Spinal cord (tissue), 10 donors: ENCODE measurements at places on chromosomes 16 and 17. TPM values are rescaled to one million over a fixed set of nuclear protein-coding genes. Genes with fewer than 3 reads are reported as not detected.
A peak's percentile ranks its signal among the peaks of the same experiment; 100 is the strongest.

- peak overlapping the region; percentile 42 for H3K27ac ChIP-seq
- DNase-seq: no peak
- no peak overlapping the region for H3K4me3 ChIP-seq
- H3K27me3 ChIP-seq: no peaks in the 10 kb centered on the region
Measured at GRCh38 chr17:77454242-77455095, 313.7 kb downstream of the SEC14L1 start.

DNA sequence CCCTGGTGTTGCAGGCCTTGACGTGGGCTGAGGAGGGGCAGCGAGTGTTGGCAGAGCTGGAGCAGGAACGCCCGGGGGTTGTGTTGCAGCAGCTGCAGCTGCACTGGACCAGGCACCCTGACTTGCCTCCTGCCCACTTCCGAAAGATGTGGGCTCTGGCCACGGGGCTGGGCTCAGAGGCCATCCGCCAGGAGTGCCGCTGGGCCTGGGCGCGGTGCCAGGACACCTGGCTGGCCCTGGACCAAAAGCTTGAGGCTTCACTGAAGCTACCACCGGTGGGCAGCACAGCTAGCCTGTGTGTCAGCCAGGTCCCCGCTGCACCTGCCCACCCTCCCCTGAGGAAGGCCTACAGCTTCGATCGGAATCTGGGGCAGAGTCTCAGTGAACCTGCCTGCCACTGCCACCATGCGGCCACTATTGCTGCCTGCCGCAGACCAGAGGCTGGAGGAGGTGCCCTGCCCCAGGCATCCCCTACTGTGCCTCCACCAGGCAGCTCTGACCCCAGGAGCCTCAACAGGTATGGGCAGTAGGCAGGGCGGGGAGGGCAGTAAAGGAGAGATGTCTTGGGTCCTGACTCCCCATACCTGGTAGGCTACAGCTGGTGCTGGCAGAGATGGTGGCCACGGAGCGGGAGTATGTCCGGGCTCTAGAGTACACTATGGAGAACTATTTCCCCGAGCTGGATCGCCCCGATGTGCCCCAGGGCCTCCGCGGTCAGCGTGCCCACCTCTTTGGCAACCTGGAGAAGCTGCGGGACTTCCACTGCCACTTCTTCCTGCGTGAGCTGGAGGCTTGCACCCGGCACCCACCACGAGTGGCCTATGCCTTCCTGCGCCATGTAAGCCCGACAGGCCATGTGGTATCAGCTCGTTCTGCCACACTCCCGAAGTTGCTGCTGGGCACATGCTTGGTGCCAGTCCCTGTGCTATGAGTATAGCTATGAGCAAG, 5.6 kb downstream of the PLEKHG4 start:
- DNase-seq: no peak
- peaks cover 29% of the 10 kb centered on the region for H3K36me3 ChIP-seq
- no peaks in the 10 kb centered on the region for H3K27me3 ChIP-seq
- no peak overlapping the region for H3K4me3 ChIP-seq

DNA sequence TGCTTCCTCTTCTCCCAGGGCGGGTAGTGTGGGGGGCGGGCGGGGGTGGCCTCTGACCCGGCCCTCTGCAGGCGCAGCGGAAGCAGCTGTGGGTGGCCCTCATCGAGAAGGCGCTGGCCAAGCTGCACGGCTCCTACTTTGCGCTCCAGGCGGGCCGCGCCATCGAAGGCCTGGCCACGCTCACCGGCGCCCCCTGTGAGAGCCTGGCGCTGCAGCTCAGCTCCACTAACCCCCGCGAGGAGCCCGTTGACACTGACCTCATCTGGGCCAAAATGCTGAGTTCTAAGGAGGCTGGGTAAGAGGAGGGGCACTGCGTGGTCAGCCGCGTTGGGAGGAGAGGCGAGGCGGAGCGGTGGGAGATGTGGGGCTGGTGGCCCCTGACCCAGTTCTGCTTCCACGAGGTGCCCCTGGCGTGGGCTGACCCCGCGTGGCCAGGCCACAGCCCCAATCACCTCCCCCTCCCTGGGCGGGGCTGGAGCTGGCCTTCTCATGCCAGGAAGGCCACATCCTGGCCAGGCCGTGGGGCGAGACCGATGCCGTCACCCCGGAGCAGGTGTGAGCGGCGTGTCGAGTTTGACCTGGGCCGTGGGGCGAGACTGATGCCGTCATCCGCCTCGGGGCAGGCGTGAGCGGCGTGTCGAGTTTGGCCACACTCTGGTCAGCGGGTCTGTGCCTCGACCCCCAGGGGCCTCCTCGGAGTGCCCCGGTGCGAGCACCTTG, 10.5 kb upstream of the PRR35 start:
- DNase-seq: no peak
- peaks cover 10% of the 10 kb centered on the region for H3K4me1 ChIP-seq
- H3K27me3 ChIP-seq: no peaks in the 10 kb centered on the region
- no peak overlapping the region for H3K4me3 ChIP-seq

- H3K27me3 ChIP-seq: no peaks in the 10 kb centered on the region
- peaks cover 15% of the 10 kb centered on the region for H3K36me3 ChIP-seq
- peaks cover 29% of the 10 kb centered on the region for H3K4me1 ChIP-seq
- H3K4me3 ChIP-seq: peak overlapping the region; percentile 44
Measured at GRCh38 chr17:82648742-82649331, 593 bp upstream of the WDR45B start.

- no peaks in the 10 kb centered on the region for H3K27me3 ChIP-seq
- H3K4me3 ChIP-seq: no peak overlapping the region
- peaks cover 9% of the 10 kb centered on the region for H3K4me1 ChIP-seq
- DNase-seq: no peak
- H3K27ac ChIP-seq: no peak overlapping the region
- H3K36me3 ChIP-seq: peaks cover 5% of the 10 kb centered on the region
Measured at GRCh38 chr16:11010575-11011221, 66.3 kb downstream of the CLEC16A start.

DNA sequence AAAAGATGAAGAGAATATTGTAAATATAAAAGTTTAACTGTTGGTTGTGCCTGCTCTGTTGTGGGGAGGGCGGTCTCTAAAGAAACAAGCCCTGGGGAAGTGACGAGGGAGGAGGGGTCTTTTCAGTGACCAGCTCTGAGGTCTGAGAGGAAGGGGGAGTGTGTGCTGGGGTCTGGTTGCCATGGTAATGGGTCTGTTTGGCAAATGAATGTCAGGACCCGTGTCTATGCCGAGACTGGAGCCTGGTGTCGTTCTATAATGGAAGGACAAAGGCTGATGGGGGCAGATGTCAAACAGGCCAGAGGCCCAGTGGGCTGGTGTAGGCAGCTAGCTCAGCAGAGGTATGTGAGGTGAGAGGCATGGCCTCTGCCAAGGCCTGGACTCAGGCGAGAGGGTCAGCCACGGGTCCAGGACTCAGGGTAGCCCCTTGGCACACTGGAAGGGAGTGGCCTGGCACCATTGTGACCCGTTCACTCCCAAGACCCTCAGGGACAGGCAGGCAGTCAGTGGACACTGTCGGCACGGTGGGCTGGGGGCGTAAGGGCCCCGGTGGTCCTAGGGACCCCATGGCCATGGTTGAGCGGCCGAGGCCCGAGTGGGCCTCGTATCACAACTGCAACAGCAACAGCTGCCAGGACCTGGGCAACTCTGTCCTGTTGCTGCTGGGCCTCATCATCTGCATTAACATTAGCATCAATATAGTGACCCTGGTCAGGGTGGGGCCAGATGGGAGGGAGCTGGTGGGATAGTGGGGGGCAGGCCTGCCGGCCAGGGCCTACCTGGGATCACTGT, at the start of gene SPEM1:
Gene SPEM1 (plus strand): TSS at position 506 of the 792 bp plus-strand sequence. CDS start 61 bp downstream, at position 567.
- H3K27me3 ChIP-seq: no peaks in the 10 kb centered on the region
- no peak within 1 kb of the TSS for H3K27ac ChIP-seq
- DNase-seq: peak; percentile 59
- peaks cover 64% of the 10 kb centered on the region for H3K36me3 ChIP-seq

- H3K36me3 ChIP-seq: peaks cover 3% of the 10 kb centered on the region
- no peak for DNase-seq
- peaks cover 11% of the 10 kb centered on the region for H3K4me1 ChIP-seq
- no peak overlapping the region for H3K27ac ChIP-seq
Measured at GRCh38 chr17:28528327-28529012, 22.3 kb downstream of the FOXN1 start.

GRCh38 chr17:74569020-74570003, 2.0 kb upstream of the CD300H start:
- H3K27me3 ChIP-seq: no peaks in the 10 kb centered on the region
- H3K4me1 ChIP-seq: no peaks in the 10 kb centered on the region
- no peak overlapping the region for H3K27ac ChIP-seq
- no peaks in the 10 kb centered on the region for H3K36me3 ChIP-seq

GRCh38 chr16:48507391-48507790, 102.6 kb downstream of the N4BP1 start:
- no peak overlapping the region for H3K27ac ChIP-seq
- no peak for DNase-seq
- peaks cover 7% of the 10 kb centered on the region for H3K4me1 ChIP-seq
- no peaks in the 10 kb centered on the region for H3K27me3 ChIP-seq
- H3K36me3 ChIP-seq: no peaks in the 10 kb centered on the region
- H3K4me3 ChIP-seq: no peak overlapping the region

DNA sequence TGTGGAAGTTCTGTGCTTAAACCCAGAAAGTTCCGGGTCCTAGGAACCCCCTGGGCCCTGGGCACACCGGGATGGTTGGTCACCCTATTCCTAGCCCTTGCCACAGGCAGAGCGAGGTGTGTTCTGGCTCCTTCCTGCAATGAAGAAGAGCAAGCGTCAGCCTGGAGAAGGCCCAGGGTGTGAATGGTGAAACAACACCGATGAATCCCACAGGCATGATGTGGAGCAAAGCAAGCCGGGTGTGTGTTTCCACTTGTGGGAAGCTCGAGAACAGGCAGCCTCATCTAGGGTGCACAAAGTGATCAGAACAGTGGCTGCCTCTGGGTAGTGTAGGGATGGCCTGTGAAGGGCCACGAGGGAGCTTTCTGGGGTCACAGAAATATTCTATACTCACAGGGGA, 13.8 kb downstream of the KCNG4 start:
- H3K4me1 ChIP-seq: peaks cover 17% of the 10 kb centered on the region
- H3K27me3 ChIP-seq: peaks cover 2% of the 10 kb centered on the region
- DNase-seq: no peak
- no peak overlapping the region for H3K27ac ChIP-seq
- H3K36me3 ChIP-seq: no peaks in the 10 kb centered on the region

DNA sequence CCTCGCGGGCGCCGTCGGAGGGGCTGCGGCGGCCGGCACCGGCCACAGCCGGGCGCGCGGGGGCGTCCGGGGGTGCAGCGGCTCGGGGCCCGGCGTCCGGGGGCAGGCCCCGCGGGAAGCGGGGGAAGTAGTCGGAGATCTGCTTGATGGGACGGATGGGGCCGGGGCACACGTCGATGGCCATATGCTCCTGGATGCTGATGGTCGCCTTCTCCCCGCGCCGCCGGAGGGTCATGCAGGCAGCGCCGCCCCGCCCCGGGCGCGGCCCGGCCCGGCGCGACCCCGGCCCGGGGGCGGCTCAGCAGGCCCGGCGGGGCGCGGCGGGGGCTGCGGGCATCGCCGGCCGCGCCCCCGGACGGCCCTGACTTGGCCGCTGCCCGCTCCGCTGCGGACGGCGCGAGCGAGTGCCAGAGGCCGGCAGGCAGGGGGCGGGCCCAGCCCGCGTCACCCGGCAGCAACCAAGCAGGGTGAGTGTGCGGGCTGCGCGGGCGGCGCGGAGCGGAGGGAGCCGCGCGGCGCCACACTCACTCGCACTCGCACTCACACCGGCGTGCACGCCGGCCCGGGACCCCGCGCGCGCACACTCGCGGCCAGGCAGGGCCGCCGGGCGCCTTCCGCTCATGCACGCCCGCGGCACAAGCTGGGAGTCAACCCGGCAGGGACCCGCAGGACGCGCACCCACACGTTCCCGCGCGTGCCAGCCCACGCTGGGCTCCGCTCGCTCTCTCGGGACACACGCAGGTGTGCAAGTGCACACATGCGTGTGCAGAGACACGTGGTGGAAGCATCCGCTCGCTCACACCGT, at the start of gene DOC2B:
Gene DOC2B (minus strand): TSS at position 406 of the 805 bp plus-strand sequence. CDS start 171 bp downstream, at position 235.
- peaks cover 7% of the 10 kb centered on the region for H3K36me3 ChIP-seq
- DNase-seq: no peak
- H3K4me3 ChIP-seq: peak within 1 kb of the TSS; percentile 24
- H3K27me3 ChIP-seq: peaks cover 11% of the 10 kb centered on the region
- H3K4me1 ChIP-seq: peaks cover 33% of the 10 kb centered on the region

DNA sequence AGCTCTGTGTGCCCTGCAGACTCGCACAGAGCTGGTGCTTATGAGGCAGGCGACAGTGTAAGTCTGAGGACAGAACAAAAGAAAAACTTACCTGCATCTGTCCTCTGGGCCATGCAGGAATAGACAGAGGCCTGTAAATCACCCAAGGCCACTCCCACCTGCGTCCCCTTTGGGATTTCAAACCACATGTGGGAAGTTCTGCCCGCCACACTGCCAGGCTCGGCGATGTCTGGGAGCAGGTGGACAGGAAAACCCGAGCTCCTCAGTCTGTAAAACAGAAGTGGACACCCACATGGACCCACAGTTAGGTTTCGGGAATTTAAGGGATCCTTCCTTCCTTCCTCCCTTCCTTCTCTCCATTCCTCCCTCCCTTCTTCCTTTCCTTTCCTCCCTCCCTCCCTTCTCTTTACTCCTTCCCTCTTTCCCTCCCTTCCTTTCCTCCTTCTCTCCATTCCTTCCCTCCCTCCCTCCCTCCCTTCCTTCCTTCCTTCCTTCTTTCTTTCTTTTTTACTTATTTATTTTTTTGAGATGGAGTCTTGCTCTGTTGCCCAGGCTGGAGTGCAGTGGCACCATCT, 12.0 kb upstream of the TRPV1 start:
- H3K4me1 ChIP-seq: no peaks in the 10 kb centered on the region
- H3K4me3 ChIP-seq: no peak overlapping the region
- H3K36me3 ChIP-seq: peaks cover 86% of the 10 kb centered on the region
- DNase-seq: no peak
- no peak overlapping the region for H3K27ac ChIP-seq
- no peaks in the 10 kb centered on the region for H3K27me3 ChIP-seq

GRCh38 chr16:48371393-48371780, 13.8 kb downstream of the SIAH1 start:
- no peaks in the 10 kb centered on the region for H3K27me3 ChIP-seq
- H3K36me3 ChIP-seq: no peaks in the 10 kb centered on the region
- no peak for DNase-seq
- no peak overlapping the region for H3K27ac ChIP-seq

GRCh38 chr17:28610376-28610775, 3.6 kb downstream of the RSKR start:
- no peaks in the 10 kb centered on the region for H3K4me1 ChIP-seq
- no peak overlapping the region for H3K4me3 ChIP-seq
- no peak overlapping the region for H3K27ac ChIP-seq
- no peaks in the 10 kb centered on the region for H3K27me3 ChIP-seq
- no peak for DNase-seq

Gene CBFA2T3
- 17.5 TPM for polyA plus RNA-seq

Gene LPCAT2
- polyA plus RNA-seq: 11.2 TPM

Gene FOXN1
- polyA plus RNA-seq: not detected

Gene MGRN1
- polyA plus RNA-seq: 113 TPM

Gene ALOX15
- 13.5 TPM for polyA plus RNA-seq

Gene MFAP4
- polyA plus RNA-seq: 27.0 TPM

Gene METTL9
- polyA plus RNA-seq: 160 TPM
